Karpas-422 (cell line): ENCODE measurements at places on chromosomes 5 and 9. TPM values are rescaled to one million over a fixed set of nuclear protein-coding genes. Genes with fewer than 3 reads are reported as not detected.

- no peak for DNase-seq
These were observed 11.9 kb downstream of the CMBL start for GRCh38 chr5:10295619-10296326.

DNA sequence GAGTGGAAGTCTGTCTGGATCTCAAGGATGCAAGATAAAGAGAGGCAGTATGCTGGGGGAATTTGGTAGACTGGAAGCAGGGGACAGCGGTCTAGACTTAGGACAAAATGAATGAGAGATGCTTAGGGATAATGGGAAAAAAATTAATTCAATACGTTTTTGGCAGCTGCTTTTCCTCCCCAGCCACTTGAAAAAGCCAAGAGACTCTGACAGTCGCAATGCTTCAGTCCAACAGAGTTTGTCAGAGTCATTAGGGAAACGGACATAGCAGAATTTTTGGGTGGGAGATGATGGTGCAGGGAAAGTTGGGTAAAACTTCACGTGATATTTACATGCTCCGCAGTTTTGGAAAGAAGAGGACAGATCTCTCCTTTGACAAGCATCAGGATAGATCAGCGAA is 129.7 kb downstream of the GOLPH3 start:
- DNase-seq = no peak

DNA sequence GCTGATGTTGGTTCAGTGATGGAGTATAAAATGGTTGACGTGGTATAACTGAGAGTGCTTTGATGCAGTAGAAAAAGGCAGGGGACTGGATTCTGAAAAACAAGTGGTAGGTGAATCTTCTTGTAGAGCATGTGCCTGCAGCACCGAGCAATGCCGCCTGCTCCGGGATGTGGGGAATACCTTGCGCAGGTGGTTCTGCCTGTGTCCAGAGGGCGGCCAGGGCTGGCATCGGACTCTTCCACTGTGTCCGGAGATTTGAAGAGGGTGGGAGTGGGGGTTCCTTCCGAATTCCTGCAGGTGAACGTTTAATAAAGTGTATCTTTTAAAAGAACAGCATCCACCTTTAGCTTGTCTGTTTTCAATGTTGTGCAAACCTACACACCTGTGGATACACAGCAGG is 238.0 kb downstream of the FANCC start:
- DNase-seq = no peak

Gene LRRC70
- total RNA-seq = 2.7 and 6.5 TPM in 2 replicates

DNA sequence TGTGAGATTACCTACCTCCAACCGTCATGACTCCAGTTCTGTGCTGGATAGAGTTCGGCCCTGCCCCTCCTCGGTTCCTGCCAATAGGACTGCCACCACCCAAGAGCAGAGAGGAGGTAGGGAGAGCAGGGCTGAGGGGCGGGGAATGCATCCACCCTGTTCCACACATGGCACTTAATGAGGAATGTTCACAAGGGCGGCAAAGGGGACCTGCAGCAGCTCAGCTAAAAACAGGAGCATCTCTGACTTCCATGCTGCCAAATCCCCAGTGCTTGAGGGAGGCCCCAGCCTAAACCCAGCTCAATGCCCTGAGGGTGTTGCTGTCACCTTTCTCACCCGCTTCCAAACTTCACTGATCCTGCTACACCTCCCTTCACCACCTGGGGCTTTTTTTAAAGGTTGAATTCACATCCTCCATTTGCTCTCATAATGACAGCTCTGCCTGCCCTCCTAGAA is 7.8 kb upstream of the DELE1 start:
- DNase-seq = peak; percentile 56

- peak; percentile 77 for DNase-seq
These were observed 724 bp downstream of the MACROH2A1 start for GRCh38 chr5:135398160-135398854.

DNA sequence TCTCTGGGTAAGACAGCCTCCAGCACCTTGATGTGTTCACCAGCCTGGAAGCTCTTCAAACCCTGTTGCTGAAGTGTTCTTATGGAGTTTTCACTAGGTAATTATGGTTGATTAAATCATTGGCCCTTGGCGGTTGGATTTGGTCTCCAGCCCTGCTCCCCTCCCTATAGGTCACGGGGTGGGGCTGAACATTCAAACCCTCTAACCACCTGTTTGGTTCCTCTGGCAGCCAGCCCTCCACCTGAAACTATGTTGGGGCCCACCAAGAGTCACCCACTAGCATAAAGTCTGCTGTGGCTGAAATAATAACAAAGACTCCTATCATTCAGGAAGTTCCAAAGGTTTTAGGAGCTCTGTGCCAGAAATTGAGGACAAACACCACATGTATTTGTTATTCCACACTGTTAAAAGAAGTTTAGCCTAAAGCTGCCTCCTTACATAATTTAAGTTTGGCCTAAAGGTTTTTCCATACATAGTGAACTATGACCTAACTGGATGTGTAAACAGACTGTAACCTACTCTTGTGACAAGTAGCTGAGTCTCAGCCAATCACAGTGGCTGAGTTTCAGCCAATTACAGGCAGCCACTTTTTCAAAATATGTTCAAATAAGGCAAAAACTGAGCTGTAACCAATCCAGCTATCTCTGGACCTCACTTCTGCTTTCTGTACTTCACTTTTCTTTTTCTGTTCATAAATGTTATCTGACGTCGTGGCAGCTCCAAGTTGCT is 34.8 kb downstream of the TMEM252 start:
- peak; percentile 66 for DNase-seq

- peak; percentile 41 for DNase-seq
These were observed 91.5 kb upstream of the DNAH5 start for GRCh38 chr5:14035859-14036503.

Gene FAT2
- not detected in 2 replicates for total RNA-seq

DNA sequence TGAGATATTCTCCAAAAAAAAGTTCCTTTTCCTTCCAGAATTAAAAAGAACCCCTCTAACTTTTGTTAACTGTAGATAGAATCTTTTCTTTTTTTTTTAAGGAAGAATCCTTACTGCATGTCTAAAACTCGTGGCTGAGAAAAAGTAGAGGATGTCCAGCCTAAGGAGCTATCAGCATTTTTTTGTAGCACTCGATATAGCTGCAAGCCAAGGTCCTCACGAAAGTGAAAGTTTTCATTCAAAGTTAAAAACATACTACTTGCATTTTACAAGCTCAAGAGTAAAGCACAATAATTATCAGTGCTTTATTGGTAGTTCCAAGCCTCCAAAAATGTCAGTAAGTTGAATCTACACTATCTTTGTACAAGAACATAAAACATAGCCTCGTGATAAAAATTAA is 28.7 kb upstream of the ZSWIM6 start:
- no peak for DNase-seq

Gene PRLR
- not detected in 2 replicates for total RNA-seq

GRCh38 chr5:144315994-144316634 is 145.4 kb downstream of the KCTD16 start:
- no peak for DNase-seq

DNA sequence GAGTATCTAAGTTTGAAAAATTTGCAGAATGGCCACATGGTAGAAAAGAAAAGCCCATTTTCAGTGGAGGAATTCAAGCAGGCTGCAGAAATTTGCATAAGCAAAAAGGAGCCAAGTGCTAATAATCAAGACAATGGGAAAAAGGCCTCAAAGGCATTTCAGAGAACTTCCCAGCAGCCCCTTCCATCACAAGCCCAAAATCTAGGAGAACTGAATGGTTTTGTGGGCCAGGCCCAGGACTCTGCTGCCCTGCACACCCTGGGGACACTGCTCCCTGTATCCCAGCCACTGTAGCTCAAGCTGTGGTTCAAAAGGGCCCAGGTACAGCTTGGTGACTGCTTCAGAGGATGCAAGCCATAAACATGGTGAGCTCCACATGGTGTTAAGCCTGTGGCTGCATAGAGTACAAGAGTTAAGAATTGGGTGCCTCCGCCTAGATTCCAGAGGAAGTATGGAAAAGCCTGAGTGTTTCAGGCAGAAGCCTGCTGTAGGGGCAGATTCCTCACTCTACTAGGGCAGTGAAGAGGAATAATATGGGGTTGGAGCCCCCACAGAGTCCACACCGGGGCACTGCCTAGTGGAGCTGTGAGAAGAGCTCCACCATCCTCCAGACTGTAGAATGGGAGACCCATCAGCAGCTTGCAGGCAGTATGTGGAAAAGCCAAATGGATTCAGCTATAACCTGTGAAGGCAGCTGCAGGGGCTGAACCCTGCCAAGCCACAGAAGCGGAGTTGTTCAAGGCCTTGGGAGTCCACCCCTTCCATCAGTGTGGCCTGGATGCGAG is 720.7 kb upstream of the CTNND2 start:
- no peak for DNase-seq

- peak; percentile 92 for DNase-seq
These were observed 22.5 kb upstream of the JAKMIP2 start for GRCh38 chr5:147805030-147805454.

Gene ACTBL2
- not detected in 2 replicates for total RNA-seq

Gene RUSC2
- total RNA-seq = not detected in 2 replicates

Gene FAM151B
- total RNA-seq = 0.36 and 0.60 TPM in 2 replicates

- DNase-seq = no peak
These were observed 219.5 kb downstream of the TMEM161B start for GRCh38 chr5:88049156-88049555.

Gene PCDHA12
- not detected in 2 replicates for total RNA-seq

- no peak for DNase-seq
These were observed 7.2 kb downstream of the ERGIC1 start for GRCh38 chr5:172841256-172841655.
